ENCODE measurements at places on chromosomes 7 and 10. TPM values are rescaled to one million over a fixed set of nuclear protein-coding genes. Genes with fewer than 3 reads are reported as not detected.

The IFIT1B gene
- total RNA-seq, result not detected

The OR2A1 gene
- total RNA-seq, result not detected

The NPY gene
- total RNA-seq, result not detected

The CFAP70 gene
- total RNA-seq, result 0.08 TPM

The SPACDR gene
- not detected for total RNA-seq

The CCDC186 gene
- total RNA-seq, result 7.7 TPM

The AMPH gene
- total RNA-seq, result not detected

The GNA12 gene
- total RNA-seq, result 16.3 TPM

The PHKG1 gene
- total RNA-seq, result 0.21 TPM

The FAM237B gene
- not detected for total RNA-seq

DNA sequence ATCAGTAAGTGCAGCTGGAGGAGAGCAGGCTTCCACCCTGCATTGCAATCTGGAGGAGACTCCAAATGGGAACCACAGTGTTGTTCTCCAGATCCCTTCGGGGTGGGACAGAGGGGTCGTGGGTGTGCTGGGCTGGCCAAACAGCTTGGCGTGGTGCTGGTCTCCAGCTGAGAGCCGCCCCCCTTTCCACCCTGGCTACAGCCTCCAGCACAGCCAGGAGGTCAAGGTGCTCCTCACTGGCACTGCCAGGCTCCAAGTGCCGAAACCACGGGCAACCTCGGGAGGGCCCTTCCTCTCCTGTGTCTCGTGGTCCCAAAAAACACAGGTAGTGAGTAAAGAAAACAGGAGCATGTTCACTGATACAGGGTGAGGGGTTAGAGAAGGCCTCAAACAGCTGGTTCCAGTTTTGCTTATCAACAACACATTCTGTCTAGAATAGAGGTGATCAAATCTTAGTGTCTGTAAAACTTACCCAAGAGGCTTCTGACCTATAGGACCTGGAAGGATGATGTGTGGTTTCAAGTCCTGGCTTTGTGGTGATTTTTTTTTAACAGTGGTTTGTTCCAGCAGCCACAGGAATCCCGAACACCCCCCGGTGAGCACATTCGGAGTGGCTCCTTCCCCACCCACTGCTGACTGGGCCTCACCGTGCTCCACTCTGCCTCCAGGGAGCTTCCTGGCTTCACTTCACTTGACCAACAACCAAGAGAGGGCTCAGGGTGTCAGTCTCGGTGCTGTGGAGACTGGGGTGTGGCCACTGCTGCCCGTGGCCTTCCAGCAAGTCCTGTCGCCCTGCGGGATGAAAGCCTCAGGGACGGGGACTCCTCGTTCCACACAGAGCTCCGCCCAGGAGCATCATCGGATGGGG lies 31.2 kb upstream of the EN2 start:
- no peak for DNase-seq

DNA sequence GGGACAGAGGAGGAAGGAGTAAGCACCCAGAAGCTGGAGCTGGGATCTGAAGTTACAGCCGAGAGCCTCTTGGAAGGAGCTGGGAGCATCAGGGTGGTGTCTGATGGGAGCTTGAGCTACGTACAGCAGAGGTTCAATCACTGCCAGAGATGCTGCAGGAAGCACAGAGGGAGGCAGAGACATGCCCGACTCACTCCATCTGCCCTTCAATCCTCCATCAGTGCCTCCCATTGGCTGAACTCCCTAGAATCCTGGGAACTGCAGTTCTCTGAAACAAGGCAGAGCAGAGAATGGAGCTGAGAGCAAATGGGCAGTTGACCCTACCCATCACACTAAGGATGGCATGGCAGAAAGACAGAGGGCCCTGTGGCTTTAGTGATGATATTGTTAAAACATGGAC lies 40.0 kb upstream of the CTBP2 start:
- no peak for DNase-seq

DNA sequence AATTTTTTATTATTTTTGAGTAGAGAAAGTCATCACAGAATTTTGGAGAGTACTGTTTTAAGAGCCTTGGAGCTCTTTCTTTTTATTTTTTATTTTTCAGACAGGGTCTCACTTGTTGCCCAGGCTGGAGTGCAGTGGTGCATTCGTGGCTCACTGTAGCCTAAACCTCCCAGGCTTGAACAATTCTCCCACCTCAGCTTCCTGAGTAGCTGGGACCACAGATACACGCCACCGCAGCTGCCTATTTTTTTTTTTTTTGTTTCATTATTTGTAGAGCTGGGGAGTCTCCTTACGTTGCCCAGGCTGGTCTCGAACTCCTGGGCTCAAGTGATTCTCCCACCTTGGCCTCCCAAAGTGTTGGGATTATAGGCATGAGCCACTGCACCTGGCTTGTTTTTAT lies 10.6 kb downstream of the CPA4 start:
- DNase-seq, result no peak

DNA sequence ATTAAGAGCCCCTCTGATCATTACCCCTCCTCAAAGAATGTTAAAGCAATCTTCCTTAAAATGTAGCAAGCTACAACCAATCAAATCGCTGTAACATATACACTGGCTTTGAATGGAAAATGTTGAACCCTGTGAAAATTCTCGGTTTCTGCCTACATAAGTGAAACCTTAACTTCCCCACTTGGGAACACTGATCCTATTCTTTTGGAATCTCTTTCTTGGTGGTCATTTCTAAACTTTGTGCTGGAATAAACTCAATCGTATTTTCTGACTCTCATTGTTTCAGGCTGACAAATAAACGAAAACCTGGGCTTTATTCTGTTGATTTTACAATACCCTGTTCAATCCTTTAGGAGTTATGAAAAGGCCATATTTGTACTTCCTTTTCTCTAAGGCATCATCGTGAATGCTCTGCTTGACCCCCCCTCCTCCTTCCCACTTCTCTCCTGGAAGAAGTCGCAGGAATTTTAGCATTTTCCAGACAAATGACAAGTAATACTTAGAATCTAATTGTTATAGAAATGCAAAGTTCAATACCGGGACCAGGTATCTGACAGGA lies 155.1 kb upstream of the FAM13C start:
- DNase-seq, result no peak

DNA sequence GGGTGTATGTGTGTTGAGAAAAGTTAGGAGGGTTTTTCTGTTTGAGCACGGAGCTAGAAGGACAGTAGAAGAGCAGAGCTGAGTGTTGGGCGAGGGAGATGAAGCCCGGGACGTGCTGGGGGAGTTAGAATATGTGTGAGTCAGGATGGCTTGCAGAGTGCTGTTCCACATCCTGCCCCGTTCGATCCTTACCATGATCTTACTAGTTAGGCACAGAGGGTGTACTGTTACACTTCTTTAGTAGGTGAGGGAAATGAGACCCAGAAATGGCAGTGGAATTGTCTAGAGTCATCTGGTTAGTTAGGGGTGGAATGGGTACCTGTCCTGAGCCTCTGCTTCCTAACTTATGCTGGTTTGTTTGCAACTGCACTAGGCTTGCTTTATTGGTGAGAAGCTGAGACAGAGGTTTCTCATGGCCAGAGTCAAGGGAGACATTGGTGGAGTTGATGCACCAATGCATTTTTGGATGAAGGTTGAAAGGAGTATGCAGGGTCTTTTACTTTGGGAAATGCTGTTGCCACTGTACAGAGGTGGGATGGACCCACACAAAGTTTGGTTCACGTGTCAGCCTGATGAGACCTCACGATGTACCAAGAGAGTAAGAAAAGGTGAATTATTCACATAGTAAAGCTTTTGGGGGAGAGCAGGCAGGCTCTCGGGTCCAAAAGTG lies 42.4 kb downstream of the CCNY start:
- no peak for DNase-seq

GRCh38 chr7:73838642-73839041 lies 3.7 kb downstream of the METTL27 start:
- no peak for DNase-seq

DNA sequence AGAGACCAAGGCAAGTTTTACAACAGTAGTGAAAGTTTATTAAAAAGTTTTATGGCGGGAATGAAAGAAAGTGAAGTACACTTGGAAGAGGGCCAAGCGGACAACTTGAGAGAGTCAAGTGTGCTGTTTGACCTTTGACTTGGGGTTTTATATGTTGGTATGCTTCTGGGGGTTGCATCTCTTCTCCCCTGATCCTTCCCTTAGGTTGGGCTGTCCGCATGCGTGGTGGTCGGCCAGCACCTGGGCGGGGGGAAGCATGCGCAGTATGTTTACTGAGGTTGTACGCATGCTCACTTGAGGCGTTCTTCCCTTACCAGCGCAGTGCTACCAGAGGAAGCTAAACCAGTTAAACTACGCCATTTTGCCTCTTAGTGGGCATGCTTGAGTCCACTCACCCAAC lies 31.9 kb downstream of the NUP42 start:
- DNase-seq, result no peak

- no peak for DNase-seq
These were observed 1.8 kb downstream of the SNX8 start for GRCh38 chr7:2312267-2312929.

- no peak for DNase-seq
These were observed 264.1 kb downstream of the PHF14 start for GRCh38 chr7:11237742-11238141.

DNA sequence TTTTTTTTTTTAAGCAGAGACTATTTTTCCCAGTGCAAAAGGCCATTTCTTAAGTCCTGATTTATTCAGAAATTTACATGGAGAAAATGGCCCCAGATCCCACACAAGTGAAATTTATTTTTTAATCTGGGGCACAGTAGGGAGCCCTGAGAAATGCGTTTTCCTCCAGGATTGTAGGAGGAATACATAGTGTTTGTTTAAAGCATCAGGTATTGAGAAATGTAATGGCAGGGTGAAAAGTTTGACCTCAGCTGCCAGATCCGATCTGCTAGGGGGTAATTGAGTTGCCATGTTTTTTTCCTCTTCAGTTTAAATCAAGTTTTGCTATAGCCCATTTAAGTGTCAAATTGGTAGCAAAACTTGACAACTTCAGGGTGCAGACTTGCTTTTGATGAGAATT lies 110.0 kb downstream of the LRMDA start:
- no peak for DNase-seq

DNA sequence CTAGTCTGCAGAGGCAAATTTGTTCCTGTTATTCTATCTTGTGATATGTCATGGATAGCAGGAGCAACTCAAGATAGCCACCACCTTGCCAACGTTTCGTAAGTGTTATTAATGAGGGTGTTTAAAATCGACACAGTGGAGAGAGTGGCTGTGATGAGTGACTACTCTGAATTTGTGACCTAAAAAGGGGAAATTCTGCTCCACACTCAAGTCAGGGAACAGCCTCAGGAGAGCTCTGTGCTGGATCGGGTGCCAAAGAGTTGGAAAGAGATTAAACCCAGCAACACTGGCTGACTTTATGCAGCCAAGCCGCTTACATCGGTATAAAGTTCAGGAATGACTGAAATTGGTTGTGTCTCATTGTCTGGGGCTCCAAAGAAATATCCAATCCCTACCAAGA lies 9.5 kb downstream of the TACC2 start:
- DNase-seq, result no peak

GRCh38 chr7:142482891-142483658 lies 225.2 kb upstream of the PRSS58 start:
- DNase-seq, result peak; percentile 37

- DNase-seq, result peak; percentile 6
These were observed 130.3 kb downstream of the SDK1 start for GRCh38 chr7:3431306-3431705.

- DNase-seq, result no peak
These were observed 34.8 kb upstream of the CHST15 start for GRCh38 chr10:124127965-124128810.

- no peak for DNase-seq
These were observed 31.0 kb downstream of the CHST15 start for GRCh38 chr10:124062390-124062789.

GRCh38 chr10:132493246-132493755 lies 44.3 kb upstream of the INPP5A start:
- no peak for DNase-seq

DNA sequence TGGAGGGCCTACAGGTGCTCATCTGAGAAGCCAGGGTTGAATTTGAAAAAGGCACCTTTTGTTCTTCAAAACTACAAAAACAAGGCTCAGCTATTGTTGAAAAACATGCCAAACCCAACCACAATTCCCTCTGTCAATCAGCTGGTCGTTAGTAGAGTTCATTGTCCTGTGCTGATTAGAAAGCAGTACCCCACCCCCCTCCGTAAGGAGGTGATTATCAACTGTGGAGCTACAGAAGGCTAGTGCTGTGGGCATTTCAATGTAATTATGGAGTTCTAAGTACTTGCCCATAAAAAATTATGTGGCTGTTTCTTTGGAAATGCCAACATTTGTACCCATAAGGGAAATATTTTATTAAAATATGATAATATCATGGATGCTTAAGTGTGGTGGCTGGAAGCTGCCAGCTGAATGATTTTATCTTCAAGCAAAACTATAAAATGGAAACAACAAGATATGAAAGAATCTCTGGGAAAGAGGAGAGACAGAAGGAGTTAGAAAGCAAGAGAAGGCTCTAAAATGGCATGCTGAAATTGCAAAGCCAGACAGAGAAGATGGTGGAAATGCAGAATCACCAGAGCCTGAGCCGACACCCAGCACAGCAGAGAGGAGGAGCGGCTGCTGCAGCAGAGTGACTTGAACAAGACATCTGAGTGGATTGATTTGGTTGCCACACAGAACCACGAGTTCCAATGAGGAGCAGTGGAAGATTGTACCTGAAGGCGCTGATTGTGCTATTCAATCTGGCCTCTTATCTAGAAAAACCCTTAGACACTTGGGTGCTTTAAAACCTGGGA lies 179.5 kb upstream of the LRGUK start:
- DNase-seq, result no peak

GRCh38 chr7:66697449-66698438 lies 42.8 kb upstream of the RABGEF1 start:
- DNase-seq, result no peak

DNA sequence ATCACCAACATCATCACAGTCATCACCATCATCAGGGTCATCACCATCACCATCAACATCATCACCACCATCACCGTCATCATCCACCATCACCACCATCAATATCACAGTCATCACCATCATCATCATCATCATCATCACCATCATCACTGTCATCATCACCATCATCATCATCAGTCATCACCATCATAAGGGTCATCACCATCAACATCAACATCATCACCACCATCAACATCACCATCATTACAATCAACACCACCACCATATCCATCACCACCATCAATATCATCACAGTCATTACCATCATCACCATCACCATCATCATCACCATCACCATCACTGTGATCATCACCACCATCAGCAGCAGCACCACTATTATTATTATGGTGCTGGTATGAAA lies 218.9 kb downstream of the TNS3 start:
- no peak for DNase-seq

GRCh38 chr10:95260909-95261552 lies 29.8 kb downstream of the PDLIM1 start:
- DNase-seq, result peak; percentile 79

GRCh38 chr10:5076615-5077014 lies 17.6 kb upstream of the AKR1C3 start:
- no peak for DNase-seq

Data from SJSA1 (cell line).